ENCODE measurements at places on chromosomes 5 and 9. TPM values are rescaled to one million over a fixed set of nuclear protein-coding genes. Genes with fewer than 3 reads are reported as not detected.

DNA sequence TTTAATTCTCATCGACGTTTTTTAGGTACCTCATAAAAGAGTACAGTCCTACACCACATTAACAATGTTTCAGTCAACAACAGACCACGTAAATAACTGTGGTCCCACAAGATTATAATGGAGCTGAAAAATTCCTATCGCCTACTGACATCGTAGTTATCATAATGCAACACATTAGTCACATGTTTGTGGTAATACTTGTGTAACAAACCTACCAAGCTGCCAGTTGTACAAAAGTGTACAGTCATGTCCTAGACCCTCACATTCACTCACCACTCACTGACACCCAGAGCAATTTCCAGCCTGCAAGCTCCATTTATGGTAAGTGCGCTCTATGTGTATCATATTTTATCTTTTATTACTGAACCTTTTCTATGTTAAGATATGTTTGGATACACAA lies 16.8 kb downstream of the GNAQ start:
- no peak for DNase-seq
- H3K4me3 ChIP-seq = no peak overlapping the region
- no peaks in the 10 kb centered on the region for H3K27me3 ChIP-seq
- H3K36me3 ChIP-seq = no peaks in the 10 kb centered on the region

- H3K36me3 ChIP-seq = no peaks in the 10 kb centered on the region
- no peak overlapping the region for H3K4me3 ChIP-seq
- no peak for DNase-seq
- H3K27ac ChIP-seq = no peak overlapping the region
Measured at GRCh38 chr9:129539446-129539845, 81.5 kb downstream of the C9orf50 start.

DNA sequence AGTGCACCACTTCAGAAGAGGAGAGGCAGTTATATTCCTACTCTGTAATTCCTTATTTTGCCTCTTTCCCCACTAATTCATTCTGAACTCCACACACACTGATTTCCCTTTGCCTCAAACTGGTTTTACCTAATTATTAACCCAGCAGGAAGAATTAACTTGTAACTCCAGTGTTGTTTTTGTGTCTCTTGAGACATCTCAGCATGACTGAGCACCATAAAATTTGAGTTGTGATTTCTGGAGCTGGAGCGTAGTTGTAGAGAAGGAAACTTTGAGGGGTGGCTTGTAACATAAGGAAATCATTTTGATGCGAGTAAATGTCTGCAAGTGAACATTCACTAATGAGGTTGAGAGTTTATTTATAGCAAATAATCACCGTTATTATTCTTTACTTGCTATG lies 265.2 kb downstream of the TMEM38B start:
- no peak overlapping the region for H3K27ac ChIP-seq
- H3K27me3 ChIP-seq = no peaks in the 10 kb centered on the region
- H3K36me3 ChIP-seq = no peaks in the 10 kb centered on the region
- H3K4me1 ChIP-seq = no peaks in the 10 kb centered on the region
- H3K4me3 ChIP-seq = no peak overlapping the region

DNA sequence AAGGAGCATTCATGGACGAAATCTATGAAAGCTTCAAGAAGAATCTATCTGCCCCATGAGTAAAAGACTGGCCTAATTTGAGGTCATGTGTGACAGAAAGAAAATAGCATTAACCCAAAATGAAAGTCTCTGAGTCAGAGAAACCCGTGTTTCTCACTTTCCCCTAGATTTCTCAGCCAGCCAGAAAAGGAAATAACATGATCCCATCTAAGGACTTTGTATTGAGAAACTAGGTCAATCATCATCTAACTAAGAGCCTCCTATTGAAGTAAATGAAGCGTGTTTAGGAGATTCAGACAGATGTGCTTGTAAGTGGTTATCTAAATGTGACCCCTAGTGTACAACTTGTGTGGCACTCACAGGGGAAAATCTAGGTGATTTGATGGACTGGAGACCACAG lies 77.3 kb upstream of the ZNF366 start:
- no peak overlapping the region for H3K27ac ChIP-seq
- H3K4me1 ChIP-seq = no peaks in the 10 kb centered on the region
- H3K36me3 ChIP-seq = no peaks in the 10 kb centered on the region
- no peaks in the 10 kb centered on the region for H3K27me3 ChIP-seq
- DNase-seq = no peak
- H3K4me3 ChIP-seq = no peak overlapping the region

GRCh38 chr5:168781941-168782571 lies 202.9 kb upstream of the PANK3 start:
- H3K27ac ChIP-seq = no peak overlapping the region
- no peak for DNase-seq
- no peak overlapping the region for H3K4me3 ChIP-seq
- H3K36me3 ChIP-seq = no peaks in the 10 kb centered on the region
- no peaks in the 10 kb centered on the region for H3K27me3 ChIP-seq
- H3K4me1 ChIP-seq = no peaks in the 10 kb centered on the region

GRCh38 chr5:58025809-58026208 lies 434.1 kb downstream of the PLK2 start:
- H3K27me3 ChIP-seq = no peaks in the 10 kb centered on the region
- H3K27ac ChIP-seq = no peak overlapping the region
- H3K4me3 ChIP-seq = no peak overlapping the region
- no peak for DNase-seq
- no peaks in the 10 kb centered on the region for H3K36me3 ChIP-seq
- no peaks in the 10 kb centered on the region for H3K4me1 ChIP-seq

GRCh38 chr5:111238431-111239225 lies 14.4 kb downstream of the CAMK4 start:
- H3K4me1 ChIP-seq = peaks cover 94% of the 10 kb centered on the region
- no peak for DNase-seq
- no peak overlapping the region for H3K4me3 ChIP-seq
- H3K27me3 ChIP-seq = no peaks in the 10 kb centered on the region
- peaks cover 5% of the 10 kb centered on the region for H3K36me3 ChIP-seq

GRCh38 chr5:132056610-132057497 lies 3.6 kb upstream of the IL3 start:
- DNase-seq = no peak
- H3K27me3 ChIP-seq = no peaks in the 10 kb centered on the region
- no peak overlapping the region for H3K4me3 ChIP-seq
- H3K4me1 ChIP-seq = peaks cover 60% of the 10 kb centered on the region
- H3K36me3 ChIP-seq = no peaks in the 10 kb centered on the region
- peak overlapping the region; percentile 67 for H3K27ac ChIP-seq

GRCh38 chr5:78841767-78842166 lies 143.3 kb downstream of the ARSB start:
- H3K4me1 ChIP-seq = no peaks in the 10 kb centered on the region

GRCh38 chr5:32735512-32735911 lies 24.4 kb downstream of the NPR3 start:
- H3K36me3 ChIP-seq = no peaks in the 10 kb centered on the region
- no peak overlapping the region for H3K27ac ChIP-seq
- DNase-seq = no peak
- H3K4me1 ChIP-seq = no peaks in the 10 kb centered on the region
- no peak overlapping the region for H3K4me3 ChIP-seq

GRCh38 chr9:33289496-33289895 lies 820 bp upstream of the NFX1 start:
- peak overlapping the region; percentile 98 for H3K27ac ChIP-seq
- DNase-seq = peak; percentile 22
- H3K27me3 ChIP-seq = no peaks in the 10 kb centered on the region
- H3K36me3 ChIP-seq = peaks cover 6% of the 10 kb centered on the region

DNA sequence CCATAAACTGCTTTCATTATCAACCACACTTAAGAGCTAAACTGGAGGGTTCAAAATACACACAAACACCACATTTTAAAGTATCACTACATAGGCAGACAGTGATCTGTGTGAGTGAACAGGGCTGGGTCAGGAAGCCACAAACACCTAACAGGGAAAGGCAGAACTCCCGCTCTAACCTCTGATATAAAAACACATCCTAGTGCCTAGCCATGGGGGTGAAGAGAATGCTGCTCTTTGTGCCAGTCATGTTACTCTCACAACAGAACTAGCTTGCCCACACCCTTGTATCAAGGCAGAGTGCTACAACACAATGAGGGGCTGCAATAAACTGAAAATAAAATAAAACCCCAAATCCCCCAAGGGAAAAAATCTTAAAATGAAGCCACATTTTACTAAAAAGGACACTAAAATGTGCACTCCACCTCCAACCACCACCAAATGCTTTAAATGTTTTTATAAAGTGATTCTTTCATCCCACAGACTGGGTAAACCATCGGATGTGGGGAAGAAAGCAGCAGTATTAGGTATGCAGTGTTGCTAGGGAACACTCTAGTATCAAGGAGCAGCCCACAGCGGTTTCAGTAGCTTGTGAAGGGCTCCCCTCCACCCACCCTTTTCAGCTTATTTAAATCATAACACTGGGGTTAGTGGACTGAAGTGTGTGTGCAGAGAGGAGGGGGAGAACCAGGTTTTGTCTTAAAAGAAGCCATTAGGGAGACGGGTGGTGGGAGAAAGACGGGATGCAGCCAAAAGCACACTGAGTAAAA lies 64.5 kb downstream of the TMEM161B start:
- peaks cover 14% of the 10 kb centered on the region for H3K4me1 ChIP-seq
- peak; percentile 81 for DNase-seq
- H3K36me3 ChIP-seq = peaks cover 8% of the 10 kb centered on the region
- H3K27me3 ChIP-seq = no peaks in the 10 kb centered on the region
- peak overlapping the region; percentile 28 for H3K27ac ChIP-seq

GRCh38 chr9:14574173-14574572 lies 119.1 kb downstream of the ZDHHC21 start:
- no peak for DNase-seq
- no peaks in the 10 kb centered on the region for H3K4me1 ChIP-seq
- H3K27me3 ChIP-seq = no peaks in the 10 kb centered on the region
- H3K4me3 ChIP-seq = no peak overlapping the region
- no peak overlapping the region for H3K27ac ChIP-seq

DNA sequence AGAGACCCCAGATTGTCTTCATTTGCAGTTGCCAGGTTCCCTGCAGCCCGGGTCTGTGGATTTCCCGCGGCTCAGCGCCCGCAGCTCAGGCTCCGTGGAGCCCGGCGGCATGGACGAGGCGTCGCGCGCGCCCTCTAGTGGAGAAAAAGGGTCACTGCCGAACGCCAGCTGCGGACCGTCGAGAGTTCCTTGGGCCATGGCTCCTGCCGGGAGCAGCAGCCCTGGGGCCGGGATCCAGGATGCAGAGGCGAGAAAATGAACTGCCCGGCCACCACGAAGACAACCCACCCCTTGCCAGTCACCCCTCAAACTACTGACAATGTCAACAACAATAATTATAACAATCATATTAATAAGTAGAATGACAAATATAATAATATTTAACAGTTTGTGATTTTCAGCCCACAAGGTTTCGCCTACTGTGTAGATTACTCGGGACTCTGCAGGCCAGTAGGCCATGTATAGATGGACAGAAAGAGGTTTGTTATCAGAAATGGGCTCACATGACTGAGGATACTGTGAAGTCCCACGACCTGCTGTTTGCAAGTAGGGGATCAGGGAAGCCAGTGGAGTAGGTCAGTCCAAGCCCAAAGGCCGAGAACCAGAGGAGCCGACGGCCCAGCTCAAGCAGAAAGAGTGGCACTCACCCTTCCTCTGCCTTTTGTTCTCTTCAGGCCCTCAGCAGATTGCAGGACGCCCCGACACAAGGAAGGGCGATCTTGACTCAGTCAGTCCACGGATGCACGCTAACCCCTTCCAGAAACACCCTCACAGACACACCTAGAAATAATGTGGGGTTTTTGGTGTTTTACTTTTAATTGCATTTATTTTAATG lies 43.1 kb downstream of the BOD1 start:
- DNase-seq = peak; percentile 50
- peaks cover 4% of the 10 kb centered on the region for H3K4me1 ChIP-seq
- H3K27ac ChIP-seq = no peak overlapping the region
- peaks cover 5% of the 10 kb centered on the region for H3K27me3 ChIP-seq
- peak overlapping the region; percentile 19 for H3K4me3 ChIP-seq

GRCh38 chr9:96476013-96476412 lies 26.0 kb downstream of the HABP4 start:
- no peak overlapping the region for H3K27ac ChIP-seq
- DNase-seq = no peak
- no peaks in the 10 kb centered on the region for H3K27me3 ChIP-seq
- H3K4me1 ChIP-seq = no peaks in the 10 kb centered on the region
- peaks cover 16% of the 10 kb centered on the region for H3K36me3 ChIP-seq
- no peak overlapping the region for H3K4me3 ChIP-seq

- no peaks in the 10 kb centered on the region for H3K4me1 ChIP-seq
- H3K36me3 ChIP-seq = no peaks in the 10 kb centered on the region
- DNase-seq = no peak
- no peak overlapping the region for H3K4me3 ChIP-seq
Measured at GRCh38 chr9:30075451-30076199, 2308.8 kb upstream of the ACO1 start.

DNA sequence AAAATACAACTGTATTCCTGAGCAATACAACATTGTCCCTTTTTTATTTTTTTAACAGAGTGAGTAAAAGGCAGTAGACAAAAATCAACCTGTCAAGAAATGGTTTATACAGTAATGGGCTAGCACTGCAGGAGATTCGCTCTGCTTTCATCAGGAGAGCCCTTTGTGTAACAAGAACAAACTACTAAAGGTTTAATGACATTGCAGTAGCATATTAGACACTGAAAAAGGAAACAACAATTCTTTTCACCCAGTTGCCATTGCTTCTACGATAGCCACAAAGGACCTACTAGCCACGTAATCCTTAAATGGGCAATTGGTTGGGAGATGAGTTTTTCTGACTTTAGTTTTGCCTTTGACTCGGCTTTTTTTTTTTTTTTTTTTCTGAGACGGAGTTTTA lies 319.8 kb upstream of the TRPM3 start:
- H3K27ac ChIP-seq = no peak overlapping the region
- no peak for DNase-seq
- no peaks in the 10 kb centered on the region for H3K36me3 ChIP-seq
- H3K4me1 ChIP-seq = no peaks in the 10 kb centered on the region

GRCh38 chr9:101650142-101650541 lies 55.4 kb upstream of the PPP3R2 start:
- no peaks in the 10 kb centered on the region for H3K36me3 ChIP-seq
- no peak for DNase-seq
- no peak overlapping the region for H3K27ac ChIP-seq
- H3K27me3 ChIP-seq = no peaks in the 10 kb centered on the region
- H3K4me3 ChIP-seq = no peak overlapping the region

DNA sequence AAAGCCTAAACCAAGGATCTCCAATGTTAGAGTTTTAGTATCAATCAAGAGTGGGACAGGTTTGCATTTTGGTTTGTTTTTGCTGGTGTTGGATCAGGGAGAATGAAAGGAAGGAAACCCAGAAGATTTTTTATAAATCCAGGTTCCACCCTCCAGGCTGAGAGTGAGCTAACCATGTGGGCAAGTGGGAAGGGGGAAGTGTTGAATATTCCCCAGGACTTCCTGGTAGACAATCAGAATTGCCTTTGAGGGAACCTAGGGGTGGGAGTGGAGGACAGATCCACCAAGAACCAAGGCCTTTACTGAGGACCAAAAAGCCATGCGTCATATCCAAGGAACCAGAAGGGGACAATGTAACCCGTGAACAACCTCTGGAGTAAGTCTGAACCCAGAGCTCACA lies 33.5 kb upstream of the PIK3R1 start:
- no peak overlapping the region for H3K27ac ChIP-seq
- H3K4me3 ChIP-seq = no peak overlapping the region
- H3K27me3 ChIP-seq = no peaks in the 10 kb centered on the region
- DNase-seq = no peak

- peaks cover 22% of the 10 kb centered on the region for H3K4me1 ChIP-seq
- DNase-seq = no peak
- H3K27me3 ChIP-seq = no peaks in the 10 kb centered on the region
- H3K36me3 ChIP-seq = no peaks in the 10 kb centered on the region
Measured at GRCh38 chr9:134453776-134454475, 127.7 kb downstream of the RXRA start.

DNM1 gene
- total RNA-seq = 1.4 TPM

FLT4 gene
- total RNA-seq = 6.9 TPM

CMBL gene
- total RNA-seq = 1.9 TPM

CD74 gene
- total RNA-seq = 181 TPM

CNTFR gene
- total RNA-seq = not detected

FOXI1 gene
- not detected for total RNA-seq

CBY3 gene
- 0.58 TPM for total RNA-seq

KLF4 gene
- total RNA-seq = 0.19 TPM
